C1 segment of cervical spinal cord (tissue), 14 donors: ENCODE measurements at places on chromosomes 5 and 9.
A peak's percentile ranks its signal among the peaks of the same experiment; 100 is the strongest.

DNA sequence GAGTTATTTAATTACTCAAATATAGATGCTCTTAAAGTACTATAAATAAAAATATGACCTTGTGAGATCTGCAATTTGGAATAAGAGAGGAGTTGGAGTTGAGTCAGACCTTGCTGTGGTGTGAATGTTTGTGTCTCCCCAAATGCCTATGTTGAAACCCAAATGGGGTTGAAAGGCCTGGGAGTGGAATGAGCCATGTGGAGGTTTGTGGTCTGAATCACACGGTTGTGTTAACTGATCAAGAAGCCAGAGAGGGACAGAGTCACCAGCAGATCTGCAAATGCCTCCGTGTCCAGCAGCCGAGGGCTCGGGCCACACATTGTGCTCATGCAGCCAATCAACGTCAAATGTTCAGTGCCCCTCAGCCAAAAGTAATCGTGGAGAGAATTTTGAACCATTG lies 404.4 kb downstream of the ICE1 start:
- no peak for DNase-seq

DNA sequence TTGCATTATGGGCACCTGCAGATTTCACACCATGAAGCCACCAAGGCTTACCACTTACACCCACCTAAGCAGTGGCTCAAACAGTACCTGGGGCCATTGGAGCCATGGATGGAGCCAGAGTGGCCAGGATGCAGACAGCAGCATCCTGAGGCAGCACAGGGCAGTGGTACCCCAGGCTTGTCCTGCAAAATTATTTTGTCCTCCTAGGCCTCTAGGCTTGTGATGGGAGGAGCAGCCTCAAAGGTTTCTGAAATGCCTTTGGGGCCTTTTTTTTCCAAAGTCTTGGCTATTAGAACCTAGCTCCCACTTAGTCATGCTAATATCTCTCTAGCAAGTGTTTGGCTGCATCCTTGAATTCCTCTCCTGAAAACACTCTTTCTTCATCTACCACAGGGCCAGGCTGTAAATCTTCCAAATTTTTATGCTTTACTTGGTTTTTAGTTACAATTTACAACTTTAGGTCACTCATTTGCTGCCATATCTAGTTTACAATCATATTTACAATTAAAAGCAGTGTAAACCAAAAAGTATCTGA lies 15.7 kb downstream of the TMC1 start:
- no peak for DNase-seq

DNA sequence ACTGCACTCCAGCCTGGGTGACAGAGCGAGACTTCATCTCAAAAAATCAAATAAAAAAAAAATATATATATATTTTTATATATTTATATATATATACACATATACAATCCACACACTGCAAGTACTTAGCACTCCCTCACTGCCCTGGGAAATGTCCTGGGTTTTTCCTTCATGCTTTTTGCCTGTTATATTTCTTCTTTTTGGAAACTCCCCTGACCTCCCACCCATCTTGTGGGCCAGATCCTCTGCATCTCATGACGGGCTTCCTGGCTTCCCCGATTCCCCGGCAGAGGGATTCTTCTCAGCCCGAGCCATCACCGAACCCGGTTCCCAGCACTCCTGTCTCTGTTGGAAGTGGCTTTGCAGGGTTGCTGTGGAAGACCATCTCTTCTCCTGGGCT lies 39.5 kb upstream of the NCS1 start:
- DNase-seq: no peak

GRCh38 chr5:40291338-40291737 lies 388.4 kb upstream of the PTGER4 start:
- no peak for DNase-seq

GRCh38 chr5:20028506-20028905 lies 40.5 kb upstream of the CDH18 start:
- no peak for DNase-seq

GRCh38 chr9:34125681-34126206 lies 754 bp downstream of the DCAF12 start:
- peak; percentile 36 for DNase-seq

DNA sequence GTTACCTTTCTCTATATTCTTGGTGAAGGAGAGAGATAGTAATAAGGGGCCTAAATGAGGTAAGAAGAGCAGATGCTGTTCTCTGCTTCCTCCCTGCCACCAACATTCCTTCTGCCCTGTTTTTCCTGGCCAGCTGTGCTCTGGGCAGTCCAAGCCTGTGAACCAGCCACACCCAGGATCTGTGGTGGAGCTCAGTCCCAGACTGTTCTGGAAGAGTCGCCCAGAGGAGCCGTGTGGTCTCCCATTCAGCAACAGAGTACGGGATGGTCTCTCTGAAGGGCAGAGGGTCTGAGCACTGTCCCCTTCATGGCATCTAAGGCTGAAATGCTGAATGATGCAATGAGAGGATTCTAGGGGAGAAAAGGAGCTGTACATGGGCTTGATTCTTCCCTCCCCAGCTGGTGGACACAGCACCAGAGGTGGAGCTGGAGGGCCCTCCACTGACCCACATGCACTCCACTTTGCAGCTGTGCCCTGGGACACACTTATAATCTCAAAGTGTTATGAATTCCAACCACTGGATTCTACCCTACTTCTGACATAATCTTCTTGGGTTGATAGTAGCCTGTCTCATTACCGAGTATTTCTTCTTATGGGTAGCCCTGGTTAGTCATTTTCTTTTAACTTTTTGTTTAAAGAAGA lies 70.8 kb upstream of the RPS23 start:
- no peak for DNase-seq

GRCh38 chr5:43121913-43122484 lies 1.3 kb downstream of the ZNF131 start:
- DNase-seq: peak; percentile 72

GRCh38 chr9:18683851-18684250 lies 209.9 kb downstream of the ADAMTSL1 start:
- no peak for DNase-seq

DNA sequence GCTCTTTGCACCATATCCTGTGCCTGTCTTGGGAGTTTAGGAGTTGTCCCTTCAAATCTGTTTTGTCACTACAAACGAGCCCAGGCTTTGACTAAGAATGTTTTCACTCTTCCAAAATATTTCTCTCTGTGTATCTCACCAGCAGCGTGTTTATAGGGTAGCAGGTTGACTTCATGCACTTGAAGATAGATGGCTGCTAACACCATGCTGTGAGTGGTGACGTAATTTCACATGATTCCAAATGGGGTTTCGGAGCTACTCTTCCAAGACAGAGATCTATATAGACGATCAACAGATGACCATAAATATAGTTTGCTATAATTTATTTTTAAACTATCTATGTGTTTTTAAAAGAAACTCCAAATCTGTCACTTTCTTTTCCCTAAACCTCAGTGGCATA lies 30.6 kb downstream of the RORB start:
- DNase-seq: no peak

- DNase-seq: peak; percentile 22
These were observed at the start of gene PSD2 for GRCh38 chr5:139795074-139796001. PSD2 (plus strand) TSS chr5:139795808; CDS start chr5:139809441, 13,633 bp downstream.

- DNase-seq: no peak
These were observed 1201.4 kb upstream of the C9orf72 start for GRCh38 chr9:28774433-28775235.

GRCh38 chr5:108529381-108529780 lies 147.5 kb upstream of the FBXL17 start:
- no peak for DNase-seq

- DNase-seq: peak; percentile 68
These were observed 720 bp downstream of the TUSC1 start for GRCh38 chr9:25677301-25678146.

DNA sequence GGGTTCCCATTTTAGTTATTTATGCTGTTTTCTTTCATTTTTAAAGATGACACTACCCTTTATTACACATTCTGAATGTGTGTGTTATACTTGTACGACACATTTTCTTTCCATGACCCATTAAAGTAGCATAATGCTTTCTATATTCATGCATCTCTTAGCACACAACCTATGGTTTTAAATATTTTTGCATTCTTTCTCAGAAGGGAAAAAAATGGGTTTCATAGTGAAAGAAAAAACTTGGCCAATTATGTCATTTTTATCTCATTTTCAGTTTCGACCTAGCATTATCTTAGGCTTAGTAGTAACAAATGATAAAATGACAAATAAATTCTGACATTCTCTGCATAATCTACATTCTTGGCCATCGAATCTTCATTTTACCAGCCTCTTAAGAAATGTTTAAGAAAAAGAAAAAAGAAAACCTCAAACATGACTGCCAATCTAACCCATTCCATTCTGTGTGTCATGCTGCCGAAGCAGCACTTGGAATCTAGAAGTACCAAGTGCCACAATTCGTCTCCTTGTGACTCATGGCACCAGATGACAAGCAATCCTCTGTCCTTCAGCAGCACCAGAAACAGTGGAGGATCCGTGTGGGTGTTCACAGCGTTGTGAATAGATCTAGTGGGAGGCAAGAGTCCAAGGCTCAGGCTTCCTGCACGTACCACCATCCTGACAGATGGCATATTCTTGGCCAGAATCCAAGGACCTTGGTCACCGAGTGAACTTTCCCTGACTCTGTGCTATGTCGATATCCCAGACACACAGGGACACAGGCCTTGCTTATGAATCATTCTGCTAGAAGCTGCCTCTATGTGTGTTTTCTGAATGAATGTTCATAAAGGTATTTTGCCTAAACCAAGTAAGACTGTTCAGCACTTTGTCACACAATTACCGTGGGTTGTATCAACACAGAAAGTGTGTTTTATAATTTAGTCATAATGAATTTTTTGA lies 502.7 kb downstream of the NR2F1-AS1 start:
- DNase-seq: peak; percentile 69

- no peak for DNase-seq
These were observed 233.1 kb downstream of the MAST4 start for GRCh38 chr5:66829358-66829674.

GRCh38 chr5:41115281-41115680 lies 44.1 kb upstream of the MROH2B start:
- no peak for DNase-seq

- no peak for DNase-seq
These were observed 45.0 kb upstream of the SH3PXD2B start for GRCh38 chr5:172499287-172499686.
